Activated CD4-positive, alpha-beta T cell treated with anti-CD3 and anti-CD28 coated beads for 4 hours (primary cell): ENCODE measurements at places on chromosomes 3 and 15.
A peak's percentile ranks its signal among the peaks of the same experiment; 100 is the strongest.

DNA sequence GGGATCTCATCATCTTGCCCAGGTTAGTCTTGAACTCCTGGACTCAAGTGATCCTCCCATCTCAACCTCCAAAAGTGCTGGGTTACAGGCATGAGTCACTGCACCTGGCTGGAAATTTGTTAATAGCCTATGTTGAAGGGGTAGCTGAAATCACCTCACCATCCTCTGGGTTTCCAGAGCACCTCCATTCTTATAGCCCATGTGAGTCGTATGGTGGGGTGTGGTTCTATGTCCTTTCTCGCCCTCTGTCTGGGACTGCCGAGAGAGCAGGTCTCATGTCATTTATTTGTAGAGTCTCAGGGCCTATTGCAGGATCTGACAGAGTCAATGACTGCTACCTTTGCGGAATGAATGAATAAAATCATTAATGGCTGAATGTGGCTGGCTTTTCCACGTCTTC, 20.9 kb downstream of the CEMIP start:
- no peak for DNase-seq

GRCh38 chr15:73336756-73337155, 32.0 kb downstream of the HCN4 start:
- DNase-seq, result no peak

DNA sequence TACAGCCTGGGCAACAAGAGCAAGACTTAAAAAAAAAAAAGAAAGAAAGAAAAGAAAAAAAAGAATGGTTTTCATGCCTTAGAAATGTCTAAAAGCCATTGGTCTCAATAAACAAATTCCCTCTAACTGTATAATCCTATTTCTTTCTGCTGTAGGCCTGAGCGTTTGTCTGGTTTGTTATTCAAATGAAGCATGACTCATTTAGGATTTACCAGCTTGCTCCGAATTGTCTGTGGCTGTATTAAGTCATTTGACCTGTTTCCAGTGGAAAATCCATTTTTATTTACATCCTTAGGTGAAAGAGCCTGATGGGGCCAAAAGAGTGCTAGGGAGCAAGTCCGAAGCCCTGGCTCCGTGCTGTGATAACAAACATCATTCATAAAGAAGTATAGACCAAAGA, 73.8 kb downstream of the BDH1 start:
- no peak for DNase-seq

GRCh38 chr3:135228201-135228600, 433.1 kb downstream of the EPHB1 start:
- no peak for DNase-seq

- DNase-seq, result peak; percentile 4
Observed at GRCh38 chr15:59255680-59256336, 49.2 kb downstream of the LDHAL6B start.

DNA sequence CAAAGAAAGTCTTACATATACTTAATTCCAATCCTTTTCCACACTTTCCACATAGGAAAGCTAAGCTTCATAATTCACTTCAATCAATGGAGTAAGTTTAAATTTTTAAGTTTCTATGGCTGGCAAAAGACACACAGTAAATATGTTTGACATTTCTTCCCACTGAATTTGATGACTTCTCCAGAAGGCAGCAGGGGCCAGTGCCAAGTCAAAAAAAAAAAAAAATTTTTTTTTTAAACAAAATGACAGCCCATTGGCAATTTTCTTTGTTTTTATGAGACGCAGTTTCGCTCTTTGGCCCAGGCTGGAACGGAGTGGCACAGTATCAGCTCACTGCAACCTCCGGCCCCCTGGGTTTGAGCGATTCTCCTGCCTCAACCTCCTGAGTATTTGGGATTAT, 28.7 kb downstream of the ATP13A3 start:
- no peak for DNase-seq

GRCh38 chr15:90225504-90226234, 8.1 kb downstream of the CIB1 start:
- no peak for DNase-seq

- DNase-seq, result no peak
Observed at GRCh38 chr3:159785273-159785708, 203.3 kb upstream of the IL12A start.

DNA sequence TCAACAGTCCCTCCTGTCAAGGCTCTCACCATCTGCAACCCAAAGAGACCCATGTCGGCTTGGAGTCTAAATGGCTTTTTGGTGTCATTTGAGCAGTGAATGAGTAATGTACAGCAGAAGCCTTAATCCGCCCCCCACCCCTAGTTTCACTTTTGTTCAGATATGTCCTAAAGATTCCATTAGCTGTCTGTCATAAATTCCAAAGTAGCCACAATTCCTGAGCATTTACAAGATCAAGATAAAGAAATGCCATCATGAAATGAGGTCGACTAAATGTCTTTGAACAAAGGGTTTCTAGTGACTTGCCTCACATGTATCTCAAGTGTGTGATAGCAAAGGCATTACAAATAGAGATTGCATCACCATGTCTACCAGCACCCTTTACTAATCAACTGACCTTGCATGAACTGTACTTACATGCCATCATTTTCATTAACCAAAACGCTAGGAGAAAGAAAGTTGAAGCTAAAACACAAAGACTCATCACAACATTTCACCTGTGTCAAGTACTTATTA, 123.8 kb upstream of the PHLDB2 start:
- no peak for DNase-seq

DNA sequence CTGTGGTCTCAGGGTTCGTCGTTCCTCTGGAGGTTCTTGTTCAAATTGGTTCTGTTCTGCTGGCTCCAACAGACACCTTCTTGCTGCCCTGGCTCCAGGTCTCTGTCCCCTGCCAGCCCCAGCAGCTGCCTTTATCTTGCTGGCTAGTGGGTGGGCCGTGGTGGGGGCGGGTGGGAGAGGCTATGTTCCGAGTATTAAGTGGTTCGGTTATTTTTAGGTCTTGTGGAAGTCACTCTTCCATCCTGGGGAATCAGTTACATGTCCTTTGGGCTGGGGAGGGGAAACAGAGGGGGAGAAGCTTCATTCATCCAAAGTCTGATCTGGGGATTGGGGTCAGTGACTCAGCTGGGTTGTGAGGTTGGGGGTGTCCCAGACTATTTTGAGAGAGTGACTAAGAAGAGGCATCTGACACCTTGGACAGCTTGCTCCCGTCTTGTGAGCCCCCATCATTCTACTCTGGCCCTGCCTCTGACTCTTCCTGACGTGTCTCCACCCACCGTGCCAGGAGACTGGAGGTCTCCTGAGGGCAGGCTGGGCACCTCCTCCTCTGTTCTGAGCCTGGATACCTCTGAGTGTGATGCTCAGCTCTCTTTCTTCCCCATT, at the start of gene XIRP1:
Gene XIRP1, minus strand, starts transcription at position 106 of the 603 bp plus-strand sequence. CDS start 3,150 bp downstream, outside the sequence.
- no peak for DNase-seq

GRCh38 chr15:59124261-59124660, 19.3 kb downstream of the CCNB2 start:
- DNase-seq, result no peak

- DNase-seq, result no peak
Observed at GRCh38 chr15:59372352-59373211, at the start of gene MYO1E. Gene MYO1E, minus strand, starts transcription at chr15:59372871. Its CDS starts 371 bp downstream, at chr15:59372500.

GRCh38 chr15:70488002-70488605, 275.3 kb downstream of the UACA start:
- peak; percentile 60 for DNase-seq

DNA sequence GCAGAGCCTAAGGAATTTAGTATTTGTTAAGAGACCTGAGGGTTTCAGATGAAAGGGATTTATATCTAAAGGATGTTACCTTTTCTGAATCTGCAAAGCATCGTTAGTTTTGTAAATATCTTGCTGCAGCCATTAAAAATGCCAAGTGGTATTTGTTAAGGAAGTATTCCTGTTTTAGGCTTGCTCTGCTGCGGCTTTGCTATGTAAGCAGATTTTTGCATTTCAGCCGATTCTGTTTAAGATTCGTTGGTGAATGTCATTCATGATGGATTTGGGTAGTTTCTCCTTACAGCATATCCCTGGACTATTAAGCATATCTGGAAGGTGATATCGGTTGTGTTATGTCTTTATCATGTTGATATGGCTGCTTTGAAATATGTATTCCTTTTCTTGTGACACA, 1.0 kb downstream of the USP8 start:
- no peak for DNase-seq

DNA sequence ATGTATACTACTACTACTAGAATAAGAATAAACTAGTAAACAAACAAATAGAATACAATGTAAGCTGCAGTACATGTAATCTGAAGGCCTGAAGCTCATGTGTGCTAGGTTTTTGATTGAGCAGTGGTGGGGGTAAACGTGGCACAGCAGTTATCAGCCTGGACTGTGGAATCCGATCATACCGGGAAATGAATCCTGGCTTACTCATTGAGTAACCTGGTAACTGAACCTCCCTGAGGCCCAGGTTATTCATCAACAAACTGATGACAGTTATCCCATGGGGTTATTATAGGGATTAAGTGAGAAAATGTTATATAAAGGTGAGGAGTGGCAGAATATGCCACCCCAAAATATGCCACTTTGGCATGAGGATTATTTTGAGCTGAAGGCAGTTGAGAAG, 339.1 kb downstream of the FHIT start:
- DNase-seq, result no peak

- no peak for DNase-seq
Observed at GRCh38 chr15:88917760-88918159, 4.6 kb upstream of the MFGE8 start.

GRCh38 chr3:67016522-67017080, 18.5 kb downstream of the KBTBD8 start:
- peak; percentile 19 for DNase-seq

DNA sequence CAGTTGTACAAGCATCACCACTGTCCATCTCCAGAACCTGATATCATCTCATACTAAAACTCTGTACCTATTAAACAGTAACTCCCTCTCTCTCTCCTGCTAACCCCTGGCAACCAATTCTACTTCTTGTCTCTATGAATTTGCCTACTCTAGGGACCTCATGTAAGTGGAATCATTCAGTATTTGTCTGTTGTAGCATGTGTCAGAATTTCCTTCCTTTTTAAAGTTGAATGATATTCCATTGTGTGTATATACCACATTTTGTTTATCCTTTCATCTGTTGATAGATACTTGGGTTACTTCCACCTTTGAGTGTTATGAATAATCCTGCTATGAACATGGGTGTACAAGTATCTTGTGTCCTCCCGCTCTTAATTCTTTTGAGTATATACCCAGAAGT, 16.6 kb downstream of the ZNF592 start:
- no peak for DNase-seq

DNA sequence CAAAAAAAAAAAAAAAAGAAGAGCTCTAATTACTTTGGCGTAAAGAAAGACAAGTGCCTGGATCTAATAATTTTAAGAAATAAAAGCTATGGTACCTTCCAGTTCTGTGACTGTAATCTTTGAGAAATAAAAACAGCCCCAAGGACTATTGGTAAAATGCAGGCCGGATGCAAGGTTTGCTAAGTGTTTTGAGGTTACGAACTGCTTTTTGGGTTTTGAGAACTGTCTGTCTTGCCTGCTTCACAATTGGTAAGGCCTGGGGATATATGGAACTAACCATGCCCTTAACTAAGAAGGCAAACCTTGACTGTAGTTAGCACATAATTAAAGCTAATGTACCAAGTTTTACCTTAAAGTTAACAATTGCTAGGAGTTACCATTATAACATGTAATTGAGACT, 388.4 kb upstream of the CBLB start:
- DNase-seq, result no peak

DNA sequence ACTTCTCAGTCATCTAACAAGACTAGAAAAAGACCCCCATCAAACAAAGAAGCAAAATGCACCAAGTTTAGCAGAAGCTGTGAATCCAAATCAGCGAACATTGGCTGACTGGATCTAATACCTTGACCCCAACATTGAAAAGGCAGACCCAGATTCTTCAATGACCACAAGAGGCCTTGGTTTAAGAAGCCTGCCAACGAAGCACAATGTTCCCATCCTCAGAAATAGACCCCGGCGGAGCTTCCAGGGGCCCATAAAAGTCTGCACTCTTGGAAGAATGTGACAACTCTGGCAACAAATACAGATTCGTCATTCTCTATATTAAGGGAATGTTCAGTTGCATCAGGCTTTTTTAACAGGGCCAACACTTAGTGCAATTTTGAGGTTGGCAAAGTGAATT, 112.8 kb upstream of the BCL6 start:
- no peak for DNase-seq

- DNase-seq, result no peak
Observed at GRCh38 chr3:99681512-99681911, 43.1 kb downstream of the COL8A1 start.

DNA sequence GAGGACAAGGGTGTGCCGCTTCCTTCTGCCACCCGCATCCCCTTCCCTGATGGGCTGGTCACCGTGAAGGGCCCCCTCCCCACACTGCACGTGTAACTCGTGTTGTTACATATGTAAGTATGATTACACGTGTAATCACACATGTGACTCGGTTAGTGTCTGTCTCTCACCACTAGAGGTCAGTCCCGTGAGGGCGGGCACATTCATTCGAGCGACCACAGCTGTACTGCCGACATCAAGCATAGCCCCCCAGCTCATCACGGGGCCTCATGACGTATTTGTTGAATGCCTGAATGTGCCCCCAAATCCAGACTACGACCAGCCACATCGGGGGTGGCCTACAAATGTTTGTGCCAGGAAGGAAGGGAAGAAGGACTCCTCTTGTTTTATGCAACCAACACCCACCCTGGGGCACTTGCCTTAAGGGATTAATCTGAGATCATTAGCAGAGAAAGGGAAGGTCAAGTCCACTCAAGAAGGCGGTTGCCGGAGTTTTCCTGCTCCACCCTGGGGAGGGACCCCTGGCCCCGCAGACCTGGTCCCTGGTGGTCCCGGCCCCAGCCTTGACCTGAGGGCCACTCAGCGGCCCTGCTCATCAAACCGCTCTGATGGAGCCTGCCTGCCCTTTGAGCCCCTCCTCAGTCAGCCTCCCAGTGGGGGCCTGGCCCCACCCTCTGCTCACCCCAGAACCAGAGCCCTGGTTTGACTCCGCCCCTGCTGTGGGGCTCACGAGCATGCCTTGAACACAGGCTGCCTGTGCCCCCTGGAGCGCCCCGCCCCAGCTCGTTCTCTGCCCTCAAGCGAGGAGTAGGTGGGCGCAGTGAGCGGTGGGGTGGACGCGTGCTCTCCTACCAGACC, 52.8 kb downstream of the RGMA start:
- peak; percentile 27 for DNase-seq

GRCh38 chr3:81734742-81735141, 26.7 kb downstream of the GBE1 start:
- no peak for DNase-seq

- DNase-seq, result no peak
Observed at GRCh38 chr15:57554812-57555179, 36.9 kb upstream of the MYZAP start.

- no peak for DNase-seq
Observed at GRCh38 chr15:64842096-64842939, 603 bp downstream of the PLEKHO2 start.

DNA sequence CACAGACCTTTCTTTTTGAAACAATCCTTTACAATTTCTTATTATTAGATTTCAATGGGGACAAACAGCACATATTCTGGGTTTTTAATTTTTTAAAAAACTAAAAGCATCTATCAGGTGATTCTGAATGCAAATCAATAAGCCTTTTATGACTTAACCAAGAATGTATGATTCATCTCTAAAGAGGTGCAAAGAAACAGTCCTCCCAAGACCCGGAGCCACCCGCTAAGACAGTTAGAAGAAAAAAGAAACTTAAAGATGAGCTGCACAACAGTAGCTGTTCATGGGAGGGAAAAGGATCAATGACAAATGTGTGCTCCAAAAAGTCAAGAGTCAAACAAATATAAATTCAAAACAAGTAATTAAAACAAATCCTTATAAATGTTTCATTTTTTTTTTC, 319.5 kb downstream of the THSD4 start:
- no peak for DNase-seq
